ENCODE measurements at places on chromosomes 11 and 22.

- DNase-seq, result no peak
Measured at GRCh38 chr22:20510811-20511577, 3.6 kb downstream of the MED15 start.

GRCh38 chr11:100930185-100930778, 199.3 kb downstream of the PGR start:
- peak; percentile 72 for DNase-seq

- peak; percentile 9 for DNase-seq
Measured at GRCh38 chr11:109734566-109734965, 312.6 kb downstream of the C11orf87 start.

GRCh38 chr22:39471381-39472141, 14.7 kb downstream of the MGAT3 start:
- peak; percentile 79 for DNase-seq

DNA sequence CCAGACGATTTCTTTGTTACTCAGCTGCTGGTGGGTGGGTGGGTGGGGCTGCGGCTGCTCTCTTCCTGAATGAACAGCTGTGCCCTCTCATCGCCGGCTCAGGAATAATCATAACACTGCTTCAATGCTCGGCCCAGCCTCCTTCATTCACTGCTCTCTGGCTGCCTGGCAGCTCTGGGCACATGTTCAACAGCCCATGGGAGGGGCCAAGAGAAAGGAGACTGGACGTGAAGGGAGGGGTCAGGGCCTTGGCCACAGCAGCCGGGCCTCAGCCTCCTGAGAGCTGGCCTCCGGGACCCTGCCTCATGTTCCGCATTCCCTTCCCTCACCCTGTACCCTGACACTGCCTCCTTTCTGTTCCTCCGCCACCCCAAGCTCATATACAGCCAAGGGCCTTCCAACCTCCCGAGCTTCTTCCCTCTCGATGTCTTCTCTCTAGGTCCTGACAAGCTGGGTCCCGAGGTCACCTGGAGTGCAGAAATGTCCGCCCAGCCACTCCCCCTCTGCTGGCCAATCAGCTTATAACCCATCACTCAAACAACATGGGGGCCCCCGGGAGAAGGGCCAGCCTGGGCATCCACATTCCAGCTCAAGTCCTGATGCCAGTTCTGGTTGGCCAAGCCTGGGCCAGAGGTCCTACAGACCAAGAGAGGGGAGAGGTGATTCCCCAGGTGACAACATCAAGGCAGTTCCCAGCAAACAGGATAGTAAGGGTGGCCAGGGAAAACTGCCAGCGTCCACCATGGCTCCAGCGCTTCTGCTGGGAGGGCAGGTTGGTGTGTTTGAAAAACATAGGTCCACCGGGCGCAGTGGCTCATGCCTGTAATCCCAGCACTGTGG, 3.2 kb upstream of the CSDC2 start:
- peak; percentile 80 for DNase-seq

- DNase-seq, result peak; percentile 94
Measured at GRCh38 chr11:87444993-87445392, 407.3 kb downstream of the TMEM135 start.

GRCh38 chr22:47090591-47091245, 328.3 kb downstream of the TBC1D22A start:
- peak; percentile 60 for DNase-seq

GRCh38 chr11:132901638-132902471, 630.4 kb downstream of the OPCML start:
- DNase-seq, result no peak

DNA sequence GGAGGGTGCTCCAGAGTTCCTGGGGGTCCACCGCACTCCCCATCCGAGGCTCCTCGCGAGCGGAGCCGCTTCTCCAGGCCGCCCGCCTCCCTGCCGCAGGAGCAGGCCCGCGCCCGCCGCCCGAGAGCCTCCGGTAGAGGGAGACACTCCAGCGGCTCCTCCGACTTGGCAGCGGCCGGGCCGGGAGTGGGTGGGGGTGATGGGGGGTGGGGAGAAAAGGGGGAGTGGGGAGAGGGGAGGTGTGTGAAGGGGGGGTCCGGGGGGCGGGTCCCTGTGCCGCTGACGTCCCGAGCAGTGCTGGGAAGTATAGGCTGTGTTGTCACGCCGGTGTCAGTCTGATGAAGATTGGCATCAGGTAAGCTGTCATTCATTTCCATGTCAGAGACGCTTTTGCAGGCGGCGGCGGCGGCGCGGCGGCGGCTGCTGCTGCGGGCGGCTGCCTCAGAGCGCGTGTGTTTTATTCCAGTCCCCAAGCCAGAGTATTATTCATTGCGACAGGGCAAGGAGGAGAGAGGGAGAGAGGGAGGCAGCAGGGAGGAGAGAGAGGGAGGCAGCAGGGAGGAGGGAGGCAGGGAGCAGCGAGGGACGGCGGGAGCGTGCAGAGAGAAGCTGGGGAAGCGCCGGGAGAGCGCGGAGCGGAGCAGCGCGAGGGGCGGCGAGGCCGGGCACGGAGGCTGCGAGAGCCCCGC, at the start of gene PKNOX2:
Gene PKNOX2, plus strand, starts transcription at position 330 of the 689 bp plus-strand sequence. CDS start 186,555 bp downstream, outside the sequence.
- peak; percentile 57 for DNase-seq

- peak; percentile 86 for DNase-seq
Measured at GRCh38 chr11:74696939-74697675, 34.1 kb downstream of the CHRDL2 start.

DNA sequence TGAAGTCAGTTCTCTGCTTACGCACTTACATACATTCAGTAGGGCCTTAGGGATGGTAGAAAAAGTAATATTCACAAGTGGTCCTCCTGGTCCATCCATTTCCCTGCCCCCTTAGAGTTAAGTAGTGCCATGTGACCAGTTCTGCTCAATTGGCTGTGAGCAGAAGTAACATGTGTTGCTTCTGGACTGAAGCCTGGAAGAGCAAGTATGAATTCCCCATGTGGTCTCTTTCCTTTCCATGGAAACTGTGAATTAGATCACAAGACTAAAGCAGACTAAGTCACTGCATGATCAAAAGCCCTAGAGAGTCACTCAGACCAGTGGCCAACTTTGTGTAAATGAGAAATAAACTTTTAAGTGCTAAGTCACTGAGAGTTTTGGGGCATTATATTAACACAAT, 341.7 kb upstream of the CADM1 start:
- DNase-seq, result no peak

GRCh38 chr22:37242395-37242918, 1.6 kb downstream of the RAC2 start:
- peak; percentile 61 for DNase-seq

DNA sequence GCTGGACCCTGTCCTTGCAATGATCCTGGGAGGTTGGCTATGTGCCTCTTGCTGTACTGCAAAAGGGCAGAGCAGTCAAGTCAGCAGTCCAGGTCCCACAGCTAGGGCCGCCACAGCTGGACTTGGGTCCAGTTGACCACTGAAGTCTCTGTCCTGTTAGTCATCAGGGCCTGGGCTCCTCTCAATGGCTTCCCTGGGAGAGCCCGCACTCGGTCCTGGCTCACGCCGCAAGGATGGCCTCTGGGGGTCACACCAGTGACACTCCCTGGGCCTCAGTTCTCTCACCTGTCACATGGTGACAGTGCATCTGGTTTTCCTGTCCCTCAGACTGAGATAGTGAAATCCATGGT, 85.1 kb downstream of the NECTIN1 start:
- DNase-seq, result no peak

DNA sequence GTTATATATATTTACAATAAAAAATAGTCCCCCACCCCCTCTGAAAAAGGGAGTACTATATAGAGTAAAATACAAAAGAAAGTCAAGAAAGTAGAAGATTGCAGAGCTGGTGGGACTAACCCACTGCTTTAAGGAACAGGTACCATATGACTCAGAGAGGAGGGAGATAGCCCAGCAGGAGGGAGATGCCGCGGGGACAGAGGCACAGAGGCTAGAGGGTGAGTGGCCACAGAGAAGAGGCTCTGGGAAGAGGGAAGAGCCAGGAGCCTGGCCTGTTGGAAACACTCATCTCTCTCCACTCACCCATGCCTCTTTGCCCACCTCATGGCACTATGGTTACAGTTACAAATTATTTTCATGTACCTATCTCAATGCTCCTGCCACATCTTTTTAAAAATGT, 53.6 kb upstream of the LYVE1 start:
- no peak for DNase-seq

- no peak for DNase-seq
Measured at GRCh38 chr22:22779213-22779612, 108.4 kb upstream of the IGLL5 start.

DNA sequence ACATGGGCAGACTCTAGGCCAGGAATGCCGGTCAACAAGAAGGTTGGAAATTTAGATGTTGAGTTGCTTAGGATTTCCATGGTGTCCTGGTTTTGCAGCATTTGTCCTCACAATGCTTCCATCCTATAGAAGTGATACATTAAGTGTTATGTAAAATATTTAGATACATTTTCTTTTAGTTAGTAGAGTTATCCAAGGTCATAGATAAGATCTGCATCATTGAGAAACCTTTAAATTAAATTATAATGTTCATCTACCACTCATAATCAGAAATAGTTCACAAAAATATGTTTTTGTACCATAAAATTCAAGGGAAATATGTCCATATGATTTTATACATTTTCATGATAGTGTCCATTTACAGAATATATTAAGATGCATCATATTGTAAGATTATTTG, at the start of gene OR51F1:
Gene OR51F1, minus strand, starts transcription at position 101 of the 400 bp plus-strand sequence. Its CDS starts 0 bp downstream, at position 101.
- DNase-seq, result no peak

DNA sequence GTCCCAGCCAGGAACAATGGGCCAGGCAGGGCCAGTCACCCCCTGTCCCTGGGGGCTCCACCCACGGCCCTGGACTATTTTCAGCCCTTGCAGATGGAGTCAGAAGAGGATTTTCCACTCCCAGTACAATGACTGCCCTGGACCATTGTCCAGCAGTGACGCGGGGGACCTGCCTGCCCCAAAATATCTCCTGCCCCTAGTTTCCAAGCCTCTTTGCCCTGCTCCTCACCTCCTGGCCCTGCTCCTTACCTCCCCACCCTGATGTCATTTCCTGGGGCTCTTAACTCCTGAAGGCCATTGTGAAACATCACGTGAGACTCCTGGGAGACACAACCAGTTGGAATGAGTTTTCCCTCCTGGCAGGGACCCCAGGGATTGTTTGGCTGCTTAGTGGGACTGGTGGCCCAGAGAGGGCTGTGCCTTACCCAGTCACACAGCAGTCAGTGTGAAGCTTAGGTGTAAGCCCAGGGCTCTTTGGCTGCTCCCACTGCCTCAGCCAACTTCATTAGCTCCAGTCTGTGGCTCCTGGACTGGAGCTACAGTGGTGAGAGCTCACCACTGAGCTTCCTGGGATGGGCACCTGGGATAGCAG, 22.2 kb downstream of the P2RY2 start:
- peak; percentile 61 for DNase-seq

- no peak for DNase-seq
Measured at GRCh38 chr22:28706845-28707244, 27.2 kb upstream of the TTC28 start.

DNA sequence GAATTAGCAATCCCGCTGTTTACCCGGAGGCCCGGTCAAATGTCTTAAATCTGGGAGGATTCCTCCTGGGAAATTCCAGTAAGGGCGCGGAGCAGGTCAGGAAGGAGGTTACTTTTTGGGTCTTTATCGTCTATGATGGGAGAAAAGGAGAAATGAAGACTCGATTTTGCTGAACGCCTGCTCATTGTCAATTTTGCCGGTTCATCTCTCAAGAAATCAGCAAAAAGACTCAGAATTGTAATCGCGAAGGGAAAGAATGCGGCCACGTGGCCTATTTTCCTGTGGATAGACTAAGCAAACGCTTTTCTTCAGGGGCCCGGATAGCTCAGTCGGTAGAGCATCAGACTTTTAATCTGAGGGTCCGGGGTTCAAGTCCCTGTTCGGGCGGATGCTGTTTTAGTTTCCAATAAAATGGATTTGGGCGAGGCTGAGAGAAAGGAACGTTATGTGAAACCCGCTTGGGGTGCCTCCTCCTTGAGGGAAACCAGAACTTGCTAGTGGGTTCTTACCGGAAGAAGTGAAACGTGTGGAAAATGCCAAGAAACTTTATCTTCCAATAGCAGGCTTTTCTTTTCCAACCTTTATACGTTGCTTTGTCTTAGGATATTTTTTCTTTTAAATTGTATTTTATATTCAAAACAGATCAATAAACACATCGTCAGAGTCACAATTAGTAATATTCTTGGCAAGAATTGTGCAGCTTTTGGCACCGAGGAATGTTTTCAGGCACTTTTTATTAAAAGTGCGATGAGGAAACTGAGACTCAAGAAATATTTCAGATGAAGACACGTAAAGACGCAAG, 45.0 kb downstream of the OR4D9 start:
- peak; percentile 94 for DNase-seq

DNA sequence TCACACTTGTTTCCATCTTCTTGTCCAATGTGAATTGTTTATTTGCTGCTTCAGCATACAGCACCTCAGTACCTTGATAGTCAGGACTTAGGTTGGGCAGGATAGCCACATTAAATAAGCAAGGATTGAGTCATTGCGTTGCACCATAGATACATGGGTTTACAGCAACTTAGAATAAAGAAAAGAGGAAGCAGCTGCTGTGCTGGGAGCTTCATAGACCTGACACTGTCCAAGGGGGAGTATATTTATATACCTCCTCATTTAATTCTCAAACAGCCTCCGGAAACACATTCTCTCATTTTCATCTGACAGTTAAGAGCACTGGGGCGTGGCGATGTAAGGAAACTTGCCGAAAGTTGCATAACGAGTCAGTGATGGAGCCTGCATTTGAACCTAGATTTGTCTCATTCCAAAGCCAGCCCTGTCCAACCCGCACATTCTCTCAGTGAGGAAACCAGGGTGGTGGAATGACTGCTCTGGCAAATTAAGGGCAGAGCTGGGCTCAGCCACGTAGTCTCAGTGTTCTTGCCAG, 42.2 kb downstream of the UBASH3B start:
- peak; percentile 49 for DNase-seq

GRCh38 chr22:27475548-27475897, 326.0 kb downstream of the MN1 start:
- DNase-seq, result no peak

GRCh38 chr11:46888636-46889035, 29.7 kb downstream of the LRP4 start:
- DNase-seq, result no peak

DNA sequence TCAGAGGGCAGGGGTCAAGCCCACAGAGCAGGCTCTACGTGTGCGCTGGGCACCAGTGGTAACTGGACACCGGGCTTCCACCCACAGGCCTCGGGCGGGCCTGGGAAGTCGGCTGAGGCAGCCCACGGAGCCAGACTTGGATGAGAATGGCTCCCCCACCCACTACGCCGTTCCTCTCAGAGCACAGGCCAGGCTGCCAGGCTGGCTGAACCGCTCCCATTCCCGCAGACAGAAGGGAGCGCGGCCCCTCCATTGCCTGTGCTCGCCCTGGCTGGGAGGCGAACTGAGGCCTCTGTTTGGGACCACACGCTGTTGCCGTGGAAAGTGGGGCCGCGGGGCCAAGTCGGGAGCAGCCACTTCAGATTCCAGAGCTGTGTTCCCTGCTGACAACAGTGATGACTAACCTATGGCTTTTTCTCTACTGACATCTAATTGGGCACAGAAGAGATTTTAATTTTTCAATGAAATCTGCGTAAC, 63.9 kb downstream of the MYH9 start:
- DNase-seq, result no peak

Data from EL (cell line).